ENCODE measurements at places on chromosomes 3 and 15. TPM values are rescaled to one million over a fixed set of nuclear protein-coding genes. Genes with fewer than 3 reads are reported as not detected.

DNA sequence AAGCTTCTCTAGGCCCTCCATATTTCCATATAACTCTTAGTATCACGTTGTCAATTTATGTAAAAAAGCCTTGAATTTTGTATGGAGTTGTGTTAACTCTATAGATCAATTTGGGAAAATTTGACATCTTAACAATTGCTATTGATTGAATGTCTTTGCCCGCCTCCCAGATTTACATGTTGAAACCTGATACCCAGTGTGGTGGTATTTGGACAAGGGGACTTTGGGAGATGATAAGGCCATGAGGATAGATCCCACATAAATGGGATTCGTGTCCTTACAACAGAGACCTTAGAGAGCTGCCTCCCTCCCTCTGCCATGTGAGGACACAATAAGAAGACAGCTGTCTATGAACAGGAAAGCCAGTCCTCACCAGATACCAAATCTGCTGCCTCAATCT is 21.1 kb upstream of the TNK2 start:
- H3K27me3 ChIP-seq: no peaks in the 10 kb centered on the region
- H3K36me3 ChIP-seq: no peaks in the 10 kb centered on the region
- H3K27ac ChIP-seq: no peak overlapping the region
- no peaks in the 10 kb centered on the region for H3K4me1 ChIP-seq

DNA sequence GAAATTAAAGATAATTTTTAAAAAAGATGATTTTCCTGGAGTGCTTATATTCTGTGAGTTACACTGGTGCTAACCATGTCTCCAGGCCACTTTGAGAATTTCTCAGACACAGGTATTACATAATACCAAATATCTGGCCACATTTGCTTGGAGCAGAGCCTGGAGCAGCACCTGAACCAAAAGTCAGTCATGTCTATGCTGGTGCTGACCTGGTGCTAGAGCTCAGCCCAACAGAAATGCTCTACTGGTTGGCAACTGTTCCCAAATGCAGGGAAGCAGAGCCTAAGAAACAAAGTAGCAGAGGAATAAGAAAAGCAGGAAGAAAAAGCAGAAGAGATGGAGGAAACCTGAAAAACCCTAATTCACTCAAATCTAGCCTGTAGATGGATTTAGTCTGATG is 135.7 kb upstream of the SLC7A14 start:
- H3K27ac ChIP-seq: no peak overlapping the region
- no peaks in the 10 kb centered on the region for H3K4me1 ChIP-seq
- no peak for DNase-seq
- H3K27me3 ChIP-seq: no peaks in the 10 kb centered on the region
- no peaks in the 10 kb centered on the region for H3K36me3 ChIP-seq
- H3K4me3 ChIP-seq: no peak overlapping the region

DNA sequence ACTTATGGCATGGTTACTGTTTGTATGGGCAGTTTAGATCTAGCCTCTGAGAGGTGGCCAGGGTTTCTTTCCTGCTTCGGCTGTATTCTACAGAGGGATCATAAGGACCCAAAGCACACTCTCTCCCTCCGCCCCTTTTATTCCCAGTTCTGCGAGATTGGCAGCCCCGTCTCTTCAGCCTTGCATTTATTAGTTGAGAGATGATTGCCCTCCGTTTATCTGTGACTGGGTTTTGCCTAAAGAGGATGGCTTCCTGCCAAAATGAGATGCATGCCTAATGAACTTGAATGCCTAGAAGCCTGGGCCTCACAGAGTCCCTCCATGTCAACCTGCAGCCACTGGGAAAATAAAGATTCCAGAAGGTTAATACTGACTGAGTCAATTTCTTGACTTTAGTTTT is 97.1 kb upstream of the CHL1 start:
- no peak for DNase-seq
- H3K4me3 ChIP-seq: no peak overlapping the region
- H3K4me1 ChIP-seq: no peaks in the 10 kb centered on the region
- H3K36me3 ChIP-seq: no peaks in the 10 kb centered on the region

- no peak for DNase-seq
- H3K4me3 ChIP-seq: peak overlapping the region; percentile 59
- no peak overlapping the region for H3K27ac ChIP-seq
- no peaks in the 10 kb centered on the region for H3K4me1 ChIP-seq
Measured at GRCh38 chr3:27714146-27714526, 8.0 kb downstream of the EOMES start.

GRCh38 chr3:12663401-12663935 is 449 bp downstream of the RAF1 start:
- no peaks in the 10 kb centered on the region for H3K4me1 ChIP-seq
- peak overlapping the region; percentile 82 for H3K4me3 ChIP-seq
- no peaks in the 10 kb centered on the region for H3K27me3 ChIP-seq

DNA sequence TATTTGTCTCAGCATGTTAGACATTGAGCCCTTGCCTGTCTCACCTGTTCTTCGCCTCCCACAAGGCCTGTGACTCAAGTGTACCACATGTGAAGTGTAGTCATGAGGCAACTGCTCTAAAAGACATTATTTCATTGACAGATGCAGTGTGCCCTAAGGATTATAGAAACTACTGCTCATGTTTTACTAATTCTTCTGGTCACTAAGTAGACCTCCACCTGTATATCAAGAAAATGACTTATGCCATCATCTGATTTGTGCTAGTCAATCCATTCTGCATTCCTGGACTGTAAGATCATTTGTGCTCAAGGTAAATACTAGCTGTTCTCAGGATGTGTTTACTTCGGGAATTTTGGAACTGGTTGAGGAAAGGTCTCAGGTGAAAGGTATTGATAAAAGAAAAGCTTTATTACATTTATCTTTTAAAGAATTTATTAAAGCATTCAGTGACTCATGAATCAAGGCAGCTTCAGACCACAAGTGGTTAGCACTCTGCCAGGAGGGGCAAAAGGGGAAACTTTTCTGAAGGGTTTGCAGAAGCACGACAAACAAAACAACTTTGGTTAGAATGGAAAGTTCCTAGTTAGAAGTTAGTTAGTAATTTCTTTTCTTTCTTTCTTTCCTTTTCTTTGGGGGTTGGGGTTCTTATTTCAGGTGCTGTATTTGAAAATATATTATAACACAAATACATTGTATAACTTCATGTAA is 465.3 kb upstream of the CBLB start:
- no peaks in the 10 kb centered on the region for H3K4me1 ChIP-seq
- DNase-seq: no peak
- H3K27me3 ChIP-seq: no peaks in the 10 kb centered on the region

DNA sequence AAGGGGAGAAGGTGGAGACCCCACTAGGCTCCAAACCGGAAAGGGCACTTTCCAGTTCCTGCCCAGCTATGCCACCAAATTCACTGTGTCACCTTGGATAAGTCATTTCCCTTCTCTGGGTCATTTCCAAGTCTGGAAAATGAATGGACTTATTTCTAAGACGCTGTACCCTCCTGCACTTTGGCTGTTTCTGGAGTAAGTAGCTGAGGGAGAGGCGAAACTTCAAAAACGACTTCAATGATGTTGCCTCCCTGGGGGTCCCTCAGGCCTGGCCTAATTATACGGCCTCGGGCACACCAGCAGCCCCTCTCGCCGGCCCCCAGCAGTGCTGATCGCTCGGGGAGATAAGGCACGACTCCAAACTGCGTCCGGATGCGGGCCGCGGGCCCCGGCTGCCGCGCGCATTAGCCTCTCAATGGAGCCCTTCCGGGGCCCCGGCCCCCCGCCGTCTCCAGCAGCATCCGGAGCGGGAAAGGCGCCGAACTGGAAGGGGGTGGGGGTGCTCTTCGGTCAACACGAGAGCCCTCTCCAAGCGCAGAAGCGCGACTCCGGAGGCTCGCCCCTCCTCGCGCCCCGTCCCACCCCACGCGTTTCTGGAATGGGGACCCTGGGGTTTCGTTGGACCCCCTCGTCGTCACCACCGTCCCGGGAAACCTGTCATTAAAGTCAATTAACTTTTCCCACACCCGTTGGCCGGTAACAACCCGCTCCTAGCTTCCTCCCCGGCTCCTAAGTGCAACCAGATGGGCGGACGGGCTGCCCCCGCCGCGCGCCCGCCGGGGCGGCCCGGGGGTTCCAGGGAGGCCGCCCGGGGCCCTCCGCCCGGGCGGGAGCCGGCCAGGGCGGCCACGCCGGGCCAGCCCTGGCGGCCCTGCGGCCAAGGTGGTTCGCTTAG is 4.8 kb downstream of the HES1 start:
- no peaks in the 10 kb centered on the region for H3K27me3 ChIP-seq
- H3K36me3 ChIP-seq: no peaks in the 10 kb centered on the region
- peak; percentile 85 for DNase-seq
- peak overlapping the region; percentile 43 for H3K4me3 ChIP-seq
- peak overlapping the region; percentile 99 for H3K27ac ChIP-seq

DNA sequence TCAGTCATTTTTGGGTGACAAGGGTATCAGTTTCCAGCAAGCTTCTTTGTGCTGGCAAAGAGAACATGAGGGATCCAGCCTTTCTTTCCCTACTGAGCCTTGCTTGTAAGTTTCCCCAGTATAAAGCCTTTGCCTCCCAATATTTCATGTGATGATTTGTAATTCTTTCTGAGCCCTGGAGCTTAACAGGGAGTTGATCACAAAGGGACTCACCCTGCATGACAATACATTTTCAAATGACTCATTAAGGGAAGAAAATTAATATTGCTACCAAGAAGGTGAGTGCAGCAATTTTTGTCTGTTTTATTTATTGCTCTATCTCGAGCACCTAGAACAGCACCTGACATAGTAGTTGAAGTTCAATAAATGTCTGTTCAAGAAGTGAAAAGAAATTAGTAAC is 27.7 kb downstream of the OXSM start:
- H3K27me3 ChIP-seq: no peaks in the 10 kb centered on the region
- H3K36me3 ChIP-seq: no peaks in the 10 kb centered on the region
- H3K4me1 ChIP-seq: no peaks in the 10 kb centered on the region
- no peak for DNase-seq

- peaks cover 15% of the 10 kb centered on the region for H3K36me3 ChIP-seq
- no peak for DNase-seq
Measured at GRCh38 chr3:38536671-38537070, 40.5 kb downstream of the EXOG start.

- H3K36me3 ChIP-seq: no peaks in the 10 kb centered on the region
- H3K27me3 ChIP-seq: no peaks in the 10 kb centered on the region
- H3K4me3 ChIP-seq: no peak overlapping the region
Measured at GRCh38 chr3:29186982-29187725, 93.7 kb upstream of the RBMS3 start.

DNA sequence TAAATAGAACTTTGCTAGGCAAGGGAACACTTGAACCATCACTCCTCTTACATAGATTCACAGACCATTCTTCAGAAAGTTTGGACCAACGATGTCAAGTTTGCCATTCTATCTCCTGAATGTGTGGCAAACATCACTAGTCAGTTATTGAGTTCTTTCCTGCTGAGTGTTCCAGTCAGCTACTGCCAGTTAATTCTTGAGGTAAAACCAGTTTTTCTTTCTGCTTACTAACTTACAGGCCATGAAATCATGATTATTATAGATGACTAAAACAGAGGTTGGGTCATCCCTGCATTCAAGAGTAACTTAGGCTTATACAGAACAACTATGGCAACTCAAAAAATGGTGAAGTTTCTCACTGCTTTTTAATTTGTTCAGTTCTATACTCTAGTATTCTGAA is 88.2 kb downstream of the AP4E1 start:
- no peaks in the 10 kb centered on the region for H3K27me3 ChIP-seq
- no peak for DNase-seq
- no peaks in the 10 kb centered on the region for H3K4me1 ChIP-seq
- H3K4me3 ChIP-seq: no peak overlapping the region

GRCh38 chr3:134054881-134055280 is 25.2 kb upstream of the SLCO2A1 start:
- H3K4me1 ChIP-seq: no peaks in the 10 kb centered on the region
- no peaks in the 10 kb centered on the region for H3K36me3 ChIP-seq
- no peak overlapping the region for H3K27ac ChIP-seq
- no peak overlapping the region for H3K4me3 ChIP-seq
- H3K27me3 ChIP-seq: no peaks in the 10 kb centered on the region

DNA sequence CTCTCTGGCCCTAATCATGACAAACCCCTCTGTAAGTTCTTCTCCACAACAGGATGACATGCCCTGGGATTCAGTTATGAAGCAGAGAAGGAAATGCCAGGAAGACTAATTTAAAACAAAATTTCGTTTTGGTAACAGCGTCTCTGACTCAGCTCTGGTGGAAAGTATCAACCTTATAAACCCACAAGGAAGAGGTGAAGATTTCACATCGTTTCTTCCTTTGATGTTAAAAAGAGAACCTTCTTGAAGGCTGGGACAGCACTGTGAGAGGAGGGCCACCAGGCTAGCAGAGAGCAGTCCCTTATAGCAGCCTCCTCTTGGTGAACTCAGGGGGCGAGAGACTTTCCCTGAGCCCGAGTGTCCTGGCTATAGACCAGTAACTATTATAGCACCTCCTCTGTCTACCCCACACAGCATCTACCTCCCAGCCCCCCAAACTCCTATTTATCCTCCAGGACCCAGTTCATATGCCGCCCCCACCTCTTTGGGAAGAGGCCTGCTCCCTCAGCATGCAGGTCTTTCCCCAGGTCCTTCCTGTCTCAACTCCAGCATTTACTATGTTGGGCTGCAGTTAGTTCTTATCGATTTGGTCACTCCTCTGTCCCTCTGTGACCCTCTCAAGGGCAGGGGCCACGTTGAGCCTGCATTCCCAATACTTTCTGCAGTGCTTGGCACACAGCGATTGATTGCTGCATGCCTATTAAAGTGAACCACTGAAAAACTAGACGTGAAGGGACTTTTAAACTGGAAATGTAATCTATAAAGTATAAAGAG is 321.5 kb upstream of the ICE2 start:
- H3K36me3 ChIP-seq: no peaks in the 10 kb centered on the region
- no peak overlapping the region for H3K4me3 ChIP-seq
- no peak for DNase-seq
- peak overlapping the region; percentile 49 for H3K27ac ChIP-seq

DNA sequence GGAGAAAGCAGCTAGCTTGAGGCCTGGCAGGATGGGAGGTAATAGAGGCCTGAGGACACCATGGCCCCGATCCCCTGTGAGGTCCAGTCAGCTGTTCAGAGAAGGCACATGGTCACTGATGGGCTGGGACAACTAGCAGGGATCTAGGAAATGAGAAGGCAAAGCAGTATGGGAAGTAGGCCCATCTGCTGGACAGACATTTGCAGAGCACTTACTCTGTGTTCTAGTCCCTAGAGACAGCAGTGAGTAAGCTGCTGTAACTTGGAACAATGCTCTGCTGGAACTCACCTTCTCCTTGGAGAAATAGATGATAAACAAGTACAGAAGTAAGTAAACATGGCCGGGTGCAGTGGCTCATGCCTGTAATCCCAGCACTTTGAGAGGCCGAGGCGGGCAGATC is 7.1 kb downstream of the ECE2 start:
- H3K36me3 ChIP-seq: no peaks in the 10 kb centered on the region
- H3K27me3 ChIP-seq: no peaks in the 10 kb centered on the region
- H3K4me1 ChIP-seq: no peaks in the 10 kb centered on the region
- H3K4me3 ChIP-seq: no peak overlapping the region
- H3K27ac ChIP-seq: no peak overlapping the region

DNA sequence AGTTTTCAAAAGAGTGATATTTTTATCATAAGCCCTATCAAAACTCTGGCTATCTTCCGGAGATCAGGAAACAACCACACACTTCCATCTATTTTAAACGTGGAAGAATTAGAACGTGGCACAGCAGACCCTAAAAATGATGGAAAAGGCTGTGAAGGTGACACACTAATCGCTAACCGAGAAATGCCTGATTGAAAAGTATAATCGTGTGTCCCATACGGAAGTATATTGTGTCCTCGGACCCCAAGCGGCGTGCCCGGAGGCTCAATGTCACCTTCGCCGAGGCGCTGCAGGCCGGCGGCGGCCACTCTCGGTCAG is 642 bp downstream of the COX5A start:
- no peaks in the 10 kb centered on the region for H3K27me3 ChIP-seq
- no peaks in the 10 kb centered on the region for H3K36me3 ChIP-seq
- peak overlapping the region; percentile 84 for H3K4me3 ChIP-seq
- peak overlapping the region; percentile 91 for H3K27ac ChIP-seq
- DNase-seq: no peak

Gene EEF1AKMT4
- total RNA-seq: 1.4 TPM

Gene CHRM5
- total RNA-seq: not detected

Gene NRROS
- 6.1 TPM for total RNA-seq

Gene FEZF2
- total RNA-seq: not detected

All from sigmoid colon (tissue), 7 donors.